Nasal cavity respiratory epithelium epithelial cell of viscerocranial mucosa (primary cell): ENCODE measurements at places on chromosomes 6 and 20. TPM values are rescaled to one million over a fixed set of nuclear protein-coding genes. Genes with fewer than 3 reads are reported as not detected.

Gene KHDC1L
- total RNA-seq: not detected in 2 replicates

Gene SPACA1
- not detected in 2 replicates for total RNA-seq

Gene PXMP4
- total RNA-seq: 3.8 and 7.8 TPM in 2 replicates

Gene LTA
- not detected in 2 replicates for total RNA-seq

Gene NDUFAF4
- total RNA-seq: 15.4 and 17.2 TPM in 2 replicates

Gene PTGIS
- not detected in 2 replicates for total RNA-seq

Gene C20orf141
- not detected in 2 replicates for total RNA-seq

Gene SYTL3
- 1.0 and 5.2 TPM in 2 replicates for total RNA-seq

Gene SENP6
- 59.8 and 89.5 TPM in 2 replicates for total RNA-seq

Gene GPR6
- not detected in 2 replicates for total RNA-seq

Gene CBLN4
- total RNA-seq: not detected in 2 replicates

Gene RHAG
- not detected in 2 replicates for total RNA-seq

Gene ARMH2
- not detected in 2 replicates for total RNA-seq

Gene PPP1R3G
- 0.34 and 0.93 TPM in 2 replicates for total RNA-seq

Gene HLA-DPB1
- not detected in 2 replicates for total RNA-seq

Gene ZNF165
- 3.6 and 7.5 TPM in 2 replicates for total RNA-seq

Gene ADTRP
- total RNA-seq: 10.6 and 25.3 TPM in 2 replicates

Gene HLA-DRB1
- total RNA-seq: 0.21 TPM in 1 of 2 replicates, not detected in the other

Gene ADGRG6
- 13.0 and 20.5 TPM in 2 replicates for total RNA-seq

Gene TOX2
- under 0.01 and 0.28 TPM in 2 replicates for total RNA-seq

Gene PRDM1
- 14.9 and 17.1 TPM in 2 replicates for total RNA-seq

Gene LAMA4
- 0.68 and 2.3 TPM in 2 replicates for total RNA-seq

Gene ACSS2
- 47.7 and 47.8 TPM in 2 replicates for total RNA-seq

Gene DCDC2
- 0.68 and 6.6 TPM in 2 replicates for total RNA-seq
